ENCODE measurements at places on chromosomes 6 and 20. TPM values are rescaled to one million over a fixed set of nuclear protein-coding genes. Genes with fewer than 3 reads are reported as not detected.

DNA sequence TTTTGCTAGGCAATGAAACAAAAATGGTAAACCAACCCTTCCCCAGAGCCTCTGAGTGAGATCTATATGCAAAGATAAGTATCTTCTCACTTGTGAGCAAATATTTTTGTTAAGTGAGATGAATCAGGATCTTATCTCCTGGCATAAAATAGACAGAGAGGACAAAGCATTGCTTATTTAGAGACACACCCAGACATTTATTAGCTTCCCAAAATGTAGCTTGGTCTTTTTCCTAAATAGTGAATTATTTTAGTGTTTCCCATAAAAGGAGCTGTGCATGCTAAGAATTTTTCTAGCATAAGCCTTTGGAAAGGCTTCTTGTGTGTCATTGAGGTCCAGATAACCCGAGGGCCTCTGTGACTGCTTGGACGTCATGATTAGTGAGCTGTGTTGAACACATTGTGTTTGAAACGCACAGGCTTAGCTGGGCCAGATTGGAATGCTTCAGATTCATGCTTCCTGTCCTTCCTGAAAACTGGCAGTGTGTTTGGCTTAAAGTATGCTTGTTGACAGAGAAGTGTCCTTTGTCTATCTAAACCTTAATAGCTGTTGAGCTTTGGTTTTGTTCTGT lies 16.5 kb downstream of the MTHFD1L start:
- no peaks in the 10 kb centered on the region for H3K27me3 ChIP-seq
- peak; percentile 41 for DNase-seq
- peaks cover 8% of the 10 kb centered on the region for H3K4me1 ChIP-seq
- no peak overlapping the region for H3K4me3 ChIP-seq

DNA sequence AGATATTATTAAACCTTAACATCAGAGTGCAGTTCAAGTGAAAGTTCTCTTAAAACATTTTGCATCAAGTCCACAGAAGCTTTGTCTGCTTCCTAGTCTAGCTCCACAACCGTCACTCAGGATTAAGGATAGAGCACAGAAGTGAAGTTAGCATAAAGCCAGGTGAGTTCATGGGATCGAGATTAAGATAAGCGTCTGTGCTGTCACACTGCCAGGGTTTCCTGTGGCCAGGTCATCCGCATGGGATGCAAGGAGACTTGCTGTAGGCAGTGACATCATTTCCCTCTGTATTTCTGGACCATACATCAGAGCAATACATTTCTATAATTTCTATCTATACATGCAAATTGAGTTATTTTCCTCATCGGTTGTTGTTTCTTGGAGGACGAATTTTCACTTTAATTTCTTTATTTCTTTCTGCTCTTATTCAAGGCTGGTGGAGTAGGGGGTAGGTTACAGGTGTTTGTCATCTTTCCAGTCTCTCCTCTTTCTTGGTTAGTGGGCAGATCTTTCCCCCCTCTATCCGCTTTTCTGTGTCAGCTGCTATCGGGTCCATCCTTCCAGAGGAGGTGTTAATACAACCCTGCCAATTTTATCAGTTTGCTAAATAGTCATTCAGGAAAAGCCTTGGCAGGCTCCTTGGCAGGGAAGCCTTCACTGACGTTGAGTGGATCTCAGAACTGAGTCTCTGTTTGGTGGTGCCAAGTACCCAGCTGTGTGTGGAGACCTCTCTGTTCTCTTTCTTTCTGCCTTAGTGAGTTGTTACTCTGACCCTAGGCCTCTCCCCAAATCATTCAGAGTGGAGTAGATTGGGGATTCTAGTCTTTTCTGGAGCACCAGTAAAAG lies 307.6 kb upstream of the MAP3K7 start:
- H3K27ac ChIP-seq: no peak overlapping the region
- no peaks in the 10 kb centered on the region for H3K36me3 ChIP-seq
- H3K4me3 ChIP-seq: no peak overlapping the region
- no peaks in the 10 kb centered on the region for H3K27me3 ChIP-seq
- no peak for DNase-seq
- H3K4me1 ChIP-seq: no peaks in the 10 kb centered on the region

DNA sequence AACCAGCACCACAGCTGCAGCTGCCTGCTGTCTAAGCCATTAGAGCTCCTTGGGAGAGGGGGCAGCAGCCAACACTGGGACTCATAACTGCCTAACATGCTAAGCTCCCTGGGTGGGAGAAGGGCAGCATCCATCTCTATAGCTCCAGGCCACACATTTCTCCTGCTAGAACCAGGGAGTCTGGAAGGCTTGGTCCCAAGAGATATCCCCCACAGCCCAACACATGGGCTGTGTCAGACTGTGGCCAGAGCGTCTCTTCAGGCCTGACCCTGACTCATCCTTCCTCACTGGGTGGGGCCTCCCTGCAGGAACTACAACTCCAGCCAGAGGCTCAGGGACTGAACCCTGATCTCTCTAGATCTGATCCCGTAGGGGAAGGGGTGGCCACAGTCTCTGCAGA lies 411.1 kb downstream of the HDGFL1 start:
- DNase-seq: no peak
- no peak overlapping the region for H3K27ac ChIP-seq
- H3K4me3 ChIP-seq: no peak overlapping the region

DNA sequence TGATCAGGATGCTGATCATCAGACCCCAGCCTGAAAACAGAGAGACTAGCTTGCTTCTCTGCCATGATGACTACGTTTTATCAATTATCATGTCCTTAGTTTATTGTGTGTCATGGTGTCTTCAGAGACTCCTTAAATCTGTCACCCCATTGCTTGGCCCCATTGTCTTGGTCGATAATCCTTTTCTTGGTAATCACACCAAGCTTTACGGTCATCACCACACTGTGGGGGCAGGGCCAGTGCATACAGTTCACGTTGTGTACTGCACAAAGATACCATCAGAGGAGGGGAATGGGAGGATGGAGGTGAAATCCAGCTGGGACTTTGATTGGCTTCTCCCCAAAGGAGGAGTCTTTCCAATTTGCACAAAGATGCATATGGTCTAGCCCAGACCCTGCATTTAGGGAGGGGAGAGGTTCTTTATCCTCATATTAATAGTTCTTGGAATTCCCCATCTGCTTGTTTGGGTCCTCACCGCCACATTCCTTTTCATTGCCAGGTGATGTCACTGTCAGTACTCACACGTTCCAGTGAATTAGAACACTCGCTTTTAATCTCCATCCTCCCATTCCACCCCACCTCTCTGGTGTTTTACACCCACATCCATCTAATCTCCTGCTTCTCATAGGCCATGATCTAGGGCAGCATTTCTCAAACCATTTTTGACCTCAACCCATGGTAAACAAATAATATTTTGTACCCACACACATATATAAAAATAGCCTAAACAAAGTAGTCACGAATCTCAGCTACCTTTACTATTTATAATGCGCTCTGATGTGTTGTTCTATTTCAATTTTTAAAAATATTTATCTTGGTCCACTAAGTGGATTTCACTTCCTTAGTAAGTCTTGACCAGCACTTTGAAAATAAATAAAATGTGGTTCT lies 5.7 kb downstream of the ETV7 start:
- H3K27me3 ChIP-seq: no peaks in the 10 kb centered on the region
- H3K4me1 ChIP-seq: no peaks in the 10 kb centered on the region
- no peak overlapping the region for H3K4me3 ChIP-seq
- no peak for DNase-seq
- no peak overlapping the region for H3K27ac ChIP-seq

Gene REM1
- 7.2 TPM for total RNA-seq

Gene COL20A1
- 0.97 TPM for total RNA-seq

Gene XKR7
- total RNA-seq: not detected

- H3K27ac ChIP-seq: no peak overlapping the region
- H3K27me3 ChIP-seq: no peaks in the 10 kb centered on the region
- DNase-seq: no peak
- no peak overlapping the region for H3K4me3 ChIP-seq
- no peaks in the 10 kb centered on the region for H3K36me3 ChIP-seq
Observed at GRCh38 chr6:167697316-167697715, 129.4 kb upstream of the AFDN start.

DNA sequence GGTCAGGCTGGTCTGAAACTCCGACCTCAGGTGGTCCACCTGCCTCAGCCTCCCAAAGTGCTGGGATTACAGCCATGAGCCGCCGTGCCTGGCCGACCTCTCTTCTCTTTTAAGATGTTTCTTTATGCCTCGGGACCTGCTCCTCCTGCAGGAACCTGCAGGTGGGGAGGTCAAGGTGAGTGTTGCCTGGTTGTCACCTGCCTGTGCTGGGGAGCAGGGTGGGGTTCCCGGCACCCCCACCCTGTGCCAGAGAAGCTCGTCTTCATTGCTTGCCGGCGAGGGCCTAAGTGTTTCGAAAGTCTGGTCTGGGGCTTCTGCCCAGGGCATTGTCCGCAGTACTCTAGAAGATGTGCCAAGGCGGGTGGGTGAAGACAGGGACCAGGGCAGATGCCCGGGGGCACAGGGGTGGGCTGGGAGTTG lies 36.0 kb downstream of the SYNJ2 start:
- no peaks in the 10 kb centered on the region for H3K4me1 ChIP-seq
- no peaks in the 10 kb centered on the region for H3K27me3 ChIP-seq
- no peak overlapping the region for H3K27ac ChIP-seq
- no peak for DNase-seq
- H3K4me3 ChIP-seq: no peak overlapping the region

GRCh38 chr6:63456734-63457133 lies 115.5 kb upstream of the LOC128125822 start:
- no peaks in the 10 kb centered on the region for H3K27me3 ChIP-seq
- no peak overlapping the region for H3K4me3 ChIP-seq
- H3K36me3 ChIP-seq: no peaks in the 10 kb centered on the region
- DNase-seq: no peak
- no peaks in the 10 kb centered on the region for H3K4me1 ChIP-seq

- peak overlapping the region; percentile 97 for H3K4me3 ChIP-seq
- H3K36me3 ChIP-seq: no peaks in the 10 kb centered on the region
- H3K4me1 ChIP-seq: peaks cover 2% of the 10 kb centered on the region
- no peaks in the 10 kb centered on the region for H3K27me3 ChIP-seq
- no peak for DNase-seq
Observed at GRCh38 chr6:149319422-149319821, 1.9 kb downstream of the TAB2 start.

- no peak for DNase-seq
- no peak overlapping the region for H3K4me3 ChIP-seq
- no peaks in the 10 kb centered on the region for H3K27me3 ChIP-seq
- H3K27ac ChIP-seq: no peak overlapping the region
- H3K36me3 ChIP-seq: no peaks in the 10 kb centered on the region
Observed at GRCh38 chr20:33025318-33025876, 6.1 kb upstream of the BPIFB6 start.

DNA sequence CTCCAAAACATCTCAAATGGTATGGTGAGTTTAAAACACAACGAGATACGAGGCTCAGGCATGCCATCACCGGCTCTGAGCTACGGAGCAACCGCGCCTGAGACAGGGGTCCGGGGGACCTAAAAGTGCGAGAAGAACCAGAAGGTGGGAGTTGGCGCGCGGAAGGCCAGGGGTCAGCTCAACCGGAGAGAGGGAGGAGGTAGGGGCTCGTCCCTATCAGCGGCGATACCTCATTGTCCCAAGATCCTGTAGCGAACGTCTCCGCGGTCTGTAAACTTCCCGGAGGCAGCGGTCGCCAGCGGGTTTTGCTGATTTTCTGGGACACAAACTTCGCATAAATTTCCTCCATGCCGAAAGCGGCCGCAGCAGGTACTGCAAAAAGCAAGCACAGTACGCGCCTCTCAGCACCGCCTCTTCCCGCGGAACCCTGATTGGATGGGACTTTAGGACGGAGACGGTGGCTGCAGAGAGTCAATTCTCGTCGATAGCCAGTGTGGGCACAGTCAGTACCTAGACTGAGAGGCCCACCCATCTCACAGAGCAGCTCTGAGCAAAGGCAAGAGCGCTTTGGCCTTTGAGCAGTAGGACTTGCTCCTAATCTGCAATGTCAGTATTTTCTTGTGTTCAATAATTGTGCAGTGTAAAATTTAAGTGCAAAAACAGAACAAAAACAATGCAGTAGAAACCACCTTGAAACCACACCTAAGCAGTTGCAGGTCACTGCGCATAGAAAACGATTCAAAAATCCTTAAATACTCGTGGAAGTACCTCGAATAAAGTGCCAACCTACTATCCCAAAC lies at the start of gene NUP43:
Gene NUP43, minus strand, starts transcription at position 383 of the 800 bp plus-strand sequence. Its CDS starts 34 bp downstream, at position 349.
- peak within 1 kb of the TSS; percentile 82 for H3K4me3 ChIP-seq
- H3K27ac ChIP-seq: peak within 1 kb of the TSS; percentile 70
- no peaks in the 10 kb centered on the region for H3K36me3 ChIP-seq
- H3K4me1 ChIP-seq: no peaks in the 10 kb centered on the region
- no peaks in the 10 kb centered on the region for H3K27me3 ChIP-seq

Gene ADGRG6
- 23.8 TPM for total RNA-seq

DNA sequence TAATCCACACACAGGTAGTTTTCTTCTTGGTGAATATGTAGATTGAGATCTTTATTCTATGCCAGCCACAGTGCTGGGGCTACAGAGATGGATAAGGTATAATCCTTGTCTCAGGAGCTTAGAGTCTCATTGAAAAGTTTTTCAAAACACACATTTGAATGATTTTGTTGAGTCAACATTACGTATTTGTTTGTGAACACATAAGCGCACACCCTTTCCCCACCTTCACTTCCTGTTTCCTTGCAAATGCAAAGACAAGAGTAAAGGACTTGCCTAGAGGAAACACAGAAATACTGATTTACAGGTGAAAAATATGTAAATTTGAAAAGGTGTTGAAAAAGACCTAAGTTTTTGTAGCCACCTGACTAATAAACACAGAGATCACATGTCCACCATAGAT lies 27.8 kb downstream of the VAPB start:
- H3K36me3 ChIP-seq: no peaks in the 10 kb centered on the region
- DNase-seq: no peak
- H3K4me3 ChIP-seq: no peak overlapping the region
- no peak overlapping the region for H3K27ac ChIP-seq

- H3K27me3 ChIP-seq: no peaks in the 10 kb centered on the region
- H3K27ac ChIP-seq: no peak overlapping the region
- H3K4me3 ChIP-seq: no peak overlapping the region
Observed at GRCh38 chr20:53779822-53780221, 186.2 kb upstream of the ZNF217 start.

GRCh38 chr6:17305219-17306001 lies 24.2 kb downstream of the RBM24 start:
- DNase-seq: no peak
- no peak overlapping the region for H3K4me3 ChIP-seq
- no peaks in the 10 kb centered on the region for H3K36me3 ChIP-seq
- H3K27me3 ChIP-seq: no peaks in the 10 kb centered on the region
- no peaks in the 10 kb centered on the region for H3K4me1 ChIP-seq

DNA sequence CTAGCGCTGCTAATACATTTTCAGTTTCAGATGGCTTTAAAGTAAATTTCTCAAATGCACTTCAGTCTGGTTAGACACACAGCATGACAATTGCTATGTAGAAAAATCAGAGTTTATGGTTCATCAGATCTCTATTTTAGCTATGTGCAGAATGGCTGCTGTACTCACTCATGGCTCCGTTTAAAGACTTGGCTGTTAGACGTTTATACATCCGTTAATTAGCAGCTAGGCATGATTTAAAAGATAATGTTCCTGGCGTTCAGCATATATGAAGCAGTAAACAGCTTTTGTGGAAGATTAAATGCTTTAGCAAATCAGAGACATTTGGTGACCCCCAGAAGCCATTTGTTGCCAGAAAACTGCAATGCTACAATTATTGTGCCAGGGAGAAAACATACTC lies 350.0 kb upstream of the MANEA start:
- peaks cover 5% of the 10 kb centered on the region for H3K27me3 ChIP-seq
- H3K27ac ChIP-seq: no peak overlapping the region
- no peaks in the 10 kb centered on the region for H3K4me1 ChIP-seq

Gene SPATA2
- total RNA-seq: 2.6 TPM

All from uterus (tissue), 4 donors.